ENCODE measurements at places on chromosomes 3 and 15.

DNA sequence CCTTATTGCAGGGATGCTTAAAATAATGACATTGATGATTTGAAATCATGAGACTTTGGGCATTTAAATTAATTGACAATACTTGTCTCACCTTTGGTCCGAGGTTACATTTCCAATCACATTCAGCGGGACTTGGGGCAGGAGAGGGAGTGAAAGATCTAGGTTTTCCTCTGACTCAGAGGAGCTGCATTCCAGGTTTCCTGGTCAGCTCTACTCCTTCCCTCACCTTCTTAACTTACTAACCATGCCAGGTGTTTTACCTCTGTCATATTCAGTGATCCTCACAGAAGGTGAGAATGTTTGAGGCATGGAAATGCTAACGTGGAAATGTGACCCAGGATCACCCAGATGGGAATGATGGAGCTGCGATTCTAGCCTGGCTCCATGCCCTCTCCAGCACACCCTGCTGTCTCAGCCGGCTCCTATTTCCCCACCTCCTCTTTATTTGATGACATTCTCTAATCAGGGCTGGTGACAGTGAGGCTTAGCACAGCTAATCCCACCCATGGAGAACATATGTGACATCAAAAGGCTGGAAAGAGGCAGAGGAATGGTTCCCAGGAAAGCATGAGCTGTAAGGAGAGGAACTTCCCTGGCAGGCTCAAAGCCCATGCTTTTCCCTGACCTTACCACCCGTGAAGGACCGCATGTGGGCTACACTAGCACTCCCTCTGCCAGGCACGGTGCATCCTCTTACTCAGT, 38.7 kb downstream of the THSD4 start:
- no peaks in the 10 kb centered on the region for H3K4me1 ChIP-seq
- no peak overlapping the region for H3K4me3 ChIP-seq
- H3K36me3 ChIP-seq = no peaks in the 10 kb centered on the region
- no peaks in the 10 kb centered on the region for H3K27me3 ChIP-seq

GRCh38 chr15:26887926-26888666, 21.2 kb downstream of the GABRA5 start:
- H3K36me3 ChIP-seq = no peaks in the 10 kb centered on the region
- no peak overlapping the region for H3K27ac ChIP-seq
- H3K27me3 ChIP-seq = peaks cover 5% of the 10 kb centered on the region
- no peak overlapping the region for H3K4me3 ChIP-seq
- no peaks in the 10 kb centered on the region for H3K4me1 ChIP-seq
- DNase-seq = no peak

GRCh38 chr3:197960694-197961581, 921 bp downstream of the LMLN start:
- peak overlapping the region; percentile 89 for H3K4me3 ChIP-seq
- H3K27me3 ChIP-seq = peaks cover 1% of the 10 kb centered on the region
- no peak for DNase-seq
- peak overlapping the region; percentile 89 for H3K27ac ChIP-seq

DNA sequence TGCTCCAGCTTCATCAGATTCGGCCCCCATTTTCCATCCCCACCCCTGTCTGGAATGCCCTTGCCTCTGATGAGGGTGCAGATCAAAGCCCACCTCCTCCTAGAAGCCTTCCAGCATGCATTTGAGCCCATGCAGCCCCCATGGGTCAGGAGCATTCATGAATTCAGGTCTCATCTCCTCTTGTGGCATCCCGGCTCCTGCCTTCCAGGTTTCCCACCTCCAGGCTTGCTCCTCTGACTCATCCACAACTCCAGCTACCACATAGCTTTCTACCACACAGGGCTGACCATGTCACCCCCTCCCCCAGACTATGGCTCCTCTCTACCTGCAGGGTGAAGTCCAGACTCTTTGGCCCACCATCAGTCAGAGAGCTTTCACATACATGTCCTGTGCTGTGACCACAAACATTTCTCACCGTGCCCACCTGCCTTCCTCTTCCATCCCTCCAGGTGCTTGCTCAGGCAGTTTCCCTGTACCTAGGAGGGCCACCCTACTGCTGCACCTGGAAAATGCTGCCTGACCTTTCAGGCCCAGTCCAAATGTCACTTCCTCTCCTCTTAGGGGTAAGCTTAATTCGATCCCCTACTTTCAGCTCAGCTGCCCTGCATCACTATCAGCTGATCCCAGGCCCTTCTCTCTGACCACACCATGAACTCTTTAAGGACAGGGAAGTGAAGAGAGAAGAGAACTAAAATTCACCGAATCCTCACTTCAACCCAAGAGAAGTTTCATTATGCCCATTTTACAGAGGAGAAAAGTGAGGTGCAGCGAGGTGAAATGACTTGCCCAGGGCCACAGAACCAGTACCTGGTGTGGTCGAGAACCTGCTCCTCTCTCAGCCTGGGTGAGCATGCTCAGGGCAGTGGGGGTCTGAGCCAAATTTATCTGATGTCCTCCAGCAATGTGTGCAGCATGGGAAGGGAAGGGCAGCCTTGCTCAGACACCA, 13.7 kb upstream of the FGD5 start:
- no peaks in the 10 kb centered on the region for H3K4me1 ChIP-seq
- no peak overlapping the region for H3K27ac ChIP-seq
- no peak for DNase-seq

DNA sequence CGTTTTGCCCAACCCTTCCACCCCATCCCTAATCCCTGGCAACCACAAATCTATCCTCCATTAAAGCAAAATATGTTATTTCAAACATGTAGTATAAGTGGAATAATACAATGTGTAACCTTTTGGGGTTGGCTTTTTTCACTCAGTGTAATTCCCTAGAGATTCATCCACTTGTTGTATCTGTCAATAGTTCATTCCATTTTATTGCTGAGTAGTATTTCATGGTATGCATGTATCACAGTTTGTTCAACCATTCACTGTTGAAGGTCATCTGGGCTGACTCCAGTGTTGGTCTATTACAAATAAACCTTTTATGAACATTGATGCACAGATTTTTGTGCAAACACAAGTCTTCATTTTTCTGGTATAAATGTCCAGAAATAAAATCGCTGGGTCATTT, 38.8 kb downstream of the BSN start:
- H3K27me3 ChIP-seq = peaks cover 3% of the 10 kb centered on the region
- no peak for DNase-seq
- H3K36me3 ChIP-seq = no peaks in the 10 kb centered on the region
- no peaks in the 10 kb centered on the region for H3K4me1 ChIP-seq
- H3K4me3 ChIP-seq = no peak overlapping the region

GRCh38 chr3:23873941-23874340, 42.8 kb downstream of the NKIRAS1 start:
- H3K4me1 ChIP-seq = peaks cover 33% of the 10 kb centered on the region
- H3K4me3 ChIP-seq = no peak overlapping the region
- DNase-seq = no peak
- peaks cover 6% of the 10 kb centered on the region for H3K36me3 ChIP-seq
- no peaks in the 10 kb centered on the region for H3K27me3 ChIP-seq

GRCh38 chr3:43854283-43854682, 163.5 kb downstream of the ABHD5 start:
- H3K4me1 ChIP-seq = peaks cover 4% of the 10 kb centered on the region
- H3K27ac ChIP-seq = no peak overlapping the region
- no peak overlapping the region for H3K4me3 ChIP-seq
- DNase-seq = no peak
- H3K27me3 ChIP-seq = peaks cover 59% of the 10 kb centered on the region

- H3K27ac ChIP-seq = no peak overlapping the region
- peaks cover 24% of the 10 kb centered on the region for H3K27me3 ChIP-seq
- no peak overlapping the region for H3K4me3 ChIP-seq
- no peak for DNase-seq
- no peaks in the 10 kb centered on the region for H3K36me3 ChIP-seq
- H3K4me1 ChIP-seq = no peaks in the 10 kb centered on the region
Measured at GRCh38 chr15:60179786-60180391, 175.8 kb downstream of the FOXB1 start.

GRCh38 chr15:97425596-97425995, 534.9 kb upstream of the ARRDC4 start:
- H3K4me1 ChIP-seq = no peaks in the 10 kb centered on the region
- H3K27me3 ChIP-seq = no peaks in the 10 kb centered on the region
- no peak for DNase-seq
- H3K4me3 ChIP-seq = no peak overlapping the region

- H3K36me3 ChIP-seq = peaks cover 18% of the 10 kb centered on the region
- H3K27ac ChIP-seq = no peak overlapping the region
- no peak overlapping the region for H3K4me3 ChIP-seq
- DNase-seq = no peak
- no peaks in the 10 kb centered on the region for H3K27me3 ChIP-seq
Measured at GRCh38 chr3:122060040-122060698, 5.0 kb downstream of the CD86 start.

GRCh38 chr3:67044955-67045354, 46.8 kb downstream of the KBTBD8 start:
- H3K36me3 ChIP-seq = peaks cover 2% of the 10 kb centered on the region
- no peak for DNase-seq
- peaks cover 50% of the 10 kb centered on the region for H3K4me1 ChIP-seq
- H3K4me3 ChIP-seq = no peak overlapping the region
- no peaks in the 10 kb centered on the region for H3K27me3 ChIP-seq

GRCh38 chr15:79372428-79372827, 59.7 kb upstream of the MINAR1 start:
- no peak for DNase-seq
- H3K27me3 ChIP-seq = no peaks in the 10 kb centered on the region
- H3K4me1 ChIP-seq = no peaks in the 10 kb centered on the region
- H3K4me3 ChIP-seq = no peak overlapping the region
- no peak overlapping the region for H3K27ac ChIP-seq
- H3K36me3 ChIP-seq = no peaks in the 10 kb centered on the region

- H3K4me1 ChIP-seq = peaks cover 3% of the 10 kb centered on the region
- no peak for DNase-seq
- H3K27ac ChIP-seq = no peak overlapping the region
- H3K36me3 ChIP-seq = no peaks in the 10 kb centered on the region
- H3K4me3 ChIP-seq = no peak overlapping the region
- no peaks in the 10 kb centered on the region for H3K27me3 ChIP-seq
Measured at GRCh38 chr3:99505200-99505599, 133.2 kb upstream of the COL8A1 start.

GRCh38 chr15:95795386-95795785, 535.1 kb upstream of the NR2F2 start:
- no peaks in the 10 kb centered on the region for H3K27me3 ChIP-seq
- DNase-seq = no peak
- H3K4me1 ChIP-seq = no peaks in the 10 kb centered on the region
- no peak overlapping the region for H3K27ac ChIP-seq
- no peak overlapping the region for H3K4me3 ChIP-seq

DNA sequence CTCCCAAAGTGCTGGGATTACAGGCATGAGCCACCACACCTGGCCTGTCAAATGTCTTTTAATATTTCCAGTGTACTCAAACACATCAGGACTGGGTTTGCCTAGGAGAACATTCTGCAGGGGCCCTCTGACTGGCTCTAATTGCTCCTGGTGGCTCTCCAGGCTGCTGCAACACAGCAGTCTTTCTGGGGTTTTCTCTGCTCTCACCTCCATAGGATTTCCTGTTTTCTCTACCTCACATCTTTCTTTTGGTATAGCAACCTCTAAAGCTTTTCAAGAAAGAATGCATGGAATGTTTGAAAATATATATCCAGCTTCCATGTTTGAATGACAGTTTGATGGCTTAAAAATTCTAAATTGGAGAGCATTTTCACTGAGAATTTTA, 83.3 kb upstream of the IGSF10 start:
- H3K27me3 ChIP-seq = peaks cover 3% of the 10 kb centered on the region
- H3K36me3 ChIP-seq = no peaks in the 10 kb centered on the region
- no peak for DNase-seq
- no peak overlapping the region for H3K4me3 ChIP-seq
- no peaks in the 10 kb centered on the region for H3K4me1 ChIP-seq
- H3K27ac ChIP-seq = no peak overlapping the region

- H3K36me3 ChIP-seq = no peaks in the 10 kb centered on the region
- no peak overlapping the region for H3K4me3 ChIP-seq
- DNase-seq = no peak
- H3K4me1 ChIP-seq = peaks cover 7% of the 10 kb centered on the region
- H3K27me3 ChIP-seq = no peaks in the 10 kb centered on the region
- H3K27ac ChIP-seq = no peak overlapping the region
Measured at GRCh38 chr3:53077476-53078220, 31.8 kb upstream of the SFMBT1 start.

DNA sequence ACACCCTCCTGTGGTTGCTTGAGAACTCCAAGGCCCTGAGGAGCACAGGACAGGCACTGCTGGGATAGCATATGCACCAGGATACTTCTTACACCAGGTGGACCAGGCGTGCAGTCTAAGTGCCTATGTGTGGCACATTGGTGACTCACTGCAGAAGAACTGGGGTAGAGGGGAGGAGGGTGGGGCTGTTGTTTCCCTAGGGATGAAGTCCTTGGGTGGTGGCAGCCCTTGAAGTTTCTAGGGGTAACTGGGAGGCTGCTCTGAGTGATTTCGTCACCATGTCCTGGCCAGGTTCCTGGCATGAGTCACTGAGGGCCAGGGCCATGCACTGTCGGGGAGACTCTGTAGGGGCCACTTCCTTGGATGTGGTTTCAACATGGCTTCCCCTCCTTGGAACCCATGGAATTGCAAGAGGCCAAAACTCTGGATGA, 15.9 kb downstream of the MYZAP start:
- peaks cover 6% of the 10 kb centered on the region for H3K27me3 ChIP-seq
- no peaks in the 10 kb centered on the region for H3K4me1 ChIP-seq
- no peak overlapping the region for H3K27ac ChIP-seq
- H3K36me3 ChIP-seq = peaks cover 4% of the 10 kb centered on the region
- DNase-seq = no peak

DNA sequence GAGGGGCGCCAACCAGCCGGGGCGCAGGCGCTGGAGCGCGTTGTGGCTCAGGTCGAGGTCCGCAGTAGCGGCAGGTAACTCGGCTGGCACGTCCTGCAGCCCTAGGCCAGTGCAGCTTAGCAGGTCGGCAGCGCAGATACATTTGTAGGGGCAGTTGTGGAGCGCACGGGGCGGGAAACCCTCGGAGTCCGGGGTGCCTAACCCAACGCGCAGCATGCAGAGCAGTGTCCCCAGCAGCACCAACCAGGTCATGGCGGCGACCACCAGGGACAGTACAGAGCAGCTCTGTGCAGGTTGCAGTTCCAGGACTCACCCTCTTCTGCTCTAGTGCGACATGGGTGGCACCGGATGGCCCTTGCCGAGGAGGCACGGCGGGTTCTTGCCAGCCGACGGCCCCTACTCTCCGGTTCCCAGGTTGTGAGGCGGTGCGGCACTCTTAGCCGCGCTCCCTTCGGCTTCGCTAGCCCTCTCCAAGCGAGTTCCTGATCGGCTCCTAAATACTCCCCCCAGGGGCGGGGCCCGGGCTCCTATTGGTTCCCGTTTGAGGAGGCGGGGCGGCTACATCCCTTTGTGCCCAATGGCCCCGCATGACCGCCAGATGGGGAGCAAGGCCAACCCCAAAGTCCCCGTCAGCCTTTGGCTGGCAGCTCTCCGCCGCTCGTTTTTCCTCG, at the start of gene AMIGO3:
Gene AMIGO3, minus strand, starts transcription at position 471 of the 671 bp plus-strand sequence. Its CDS starts 219 bp downstream, at position 252.
- DNase-seq = peak; percentile 89
- H3K4me1 ChIP-seq = peaks cover 33% of the 10 kb centered on the region
- H3K27me3 ChIP-seq = no peaks in the 10 kb centered on the region
- H3K36me3 ChIP-seq = peaks cover 32% of the 10 kb centered on the region
- H3K27ac ChIP-seq = peak within 1 kb of the TSS; percentile 83
- H3K4me3 ChIP-seq = peak within 1 kb of the TSS; percentile 84

- H3K4me1 ChIP-seq = peaks cover 24% of the 10 kb centered on the region
- peaks cover 59% of the 10 kb centered on the region for H3K36me3 ChIP-seq
- no peaks in the 10 kb centered on the region for H3K27me3 ChIP-seq
- no peak overlapping the region for H3K4me3 ChIP-seq
- no peak for DNase-seq
Measured at GRCh38 chr15:42279234-42279723, 6.0 kb upstream of the TMEM87A start.

- no peak overlapping the region for H3K4me3 ChIP-seq
- no peak for DNase-seq
- H3K27me3 ChIP-seq = peaks cover 3% of the 10 kb centered on the region
- no peaks in the 10 kb centered on the region for H3K36me3 ChIP-seq
Measured at GRCh38 chr15:92091155-92091734, 237.7 kb downstream of the SLCO3A1 start.

Data from activated B cell treated with CpG ODN at 0.5 μM for 24 hours (primary cell).